ENCODE measurements at places on chromosomes 16 and 17. TPM values are rescaled to one million over a fixed set of nuclear protein-coding genes. Genes with fewer than 3 reads are reported as not detected.

GRCh38 chr16:4500272-4500671 lies 24.1 kb downstream of the HMOX2 start:
- H3K4me1 ChIP-seq: peaks cover 87% of the 10 kb centered on the region
- no peak overlapping the region for H3K27ac ChIP-seq
- DNase-seq: no peak
- no peak overlapping the region for H3K4me3 ChIP-seq
- no peaks in the 10 kb centered on the region for H3K27me3 ChIP-seq
- H3K36me3 ChIP-seq: peaks cover 16% of the 10 kb centered on the region

GRCh38 chr17:72414032-72414396 lies 293.2 kb downstream of the SOX9 start:
- H3K27me3 ChIP-seq: peaks cover 20% of the 10 kb centered on the region
- no peaks in the 10 kb centered on the region for H3K4me1 ChIP-seq
- DNase-seq: no peak
- H3K36me3 ChIP-seq: no peaks in the 10 kb centered on the region

GRCh38 chr17:43671031-43671692 lies 9.4 kb upstream of the MEOX1 start:
- H3K27me3 ChIP-seq: peaks cover 6% of the 10 kb centered on the region
- H3K4me3 ChIP-seq: no peak overlapping the region
- H3K36me3 ChIP-seq: no peaks in the 10 kb centered on the region
- DNase-seq: no peak
- no peak overlapping the region for H3K27ac ChIP-seq
- peaks cover 5% of the 10 kb centered on the region for H3K4me1 ChIP-seq

The TAT gene
- not detected for total RNA-seq

The CKLF gene
- 103 TPM for total RNA-seq
